Left lobe of liver (tissue), 2 donors: ENCODE measurements at places on chromosomes 4 and X.
A peak's percentile ranks its signal among the peaks of the same experiment; 100 is the strongest.

GRCh38 chr4:113919145-113919544 lies 60.3 kb downstream of the ARSJ start:
- no peak for DNase-seq

DNA sequence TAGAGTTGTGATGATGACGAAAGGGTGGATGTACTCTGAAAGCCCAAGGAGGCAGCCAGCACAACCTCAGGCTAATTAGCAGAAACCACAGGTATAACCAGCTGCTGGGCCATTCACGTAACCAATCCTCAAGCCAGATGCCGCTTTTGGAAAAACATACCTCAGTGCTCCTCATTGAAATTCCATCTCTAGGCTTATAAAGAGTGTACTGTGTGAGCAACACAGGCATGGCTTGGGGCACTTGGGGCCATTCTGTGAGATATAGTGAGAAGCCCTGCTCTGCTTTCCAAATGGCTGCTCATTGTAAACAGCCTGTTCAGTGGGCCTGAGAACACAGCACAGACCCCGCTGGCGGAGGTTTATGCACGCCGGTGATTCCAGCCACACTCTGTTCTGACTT lies 182.1 kb upstream of the HHIP start:
- no peak for DNase-seq

DNA sequence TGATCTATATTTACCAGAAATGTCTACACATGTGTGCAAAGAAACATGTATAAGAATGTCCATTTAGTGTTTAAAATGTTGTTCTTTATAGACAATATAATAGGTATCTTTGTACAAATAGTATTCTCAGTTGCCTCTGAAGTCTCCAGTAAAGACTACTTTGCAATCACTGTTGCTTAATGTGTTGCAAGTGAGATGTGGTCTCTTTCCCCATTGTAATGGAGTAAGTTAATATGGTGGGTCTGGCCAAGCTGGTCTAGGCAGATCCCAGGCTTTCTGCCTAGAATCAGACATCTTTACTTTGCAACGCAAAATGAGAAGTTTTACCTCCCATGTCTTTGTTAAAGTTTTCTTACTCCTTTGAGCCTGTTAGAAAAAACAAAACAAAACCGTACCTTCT lies 144.8 kb downstream of the GABRA3 start:
- no peak for DNase-seq

DNA sequence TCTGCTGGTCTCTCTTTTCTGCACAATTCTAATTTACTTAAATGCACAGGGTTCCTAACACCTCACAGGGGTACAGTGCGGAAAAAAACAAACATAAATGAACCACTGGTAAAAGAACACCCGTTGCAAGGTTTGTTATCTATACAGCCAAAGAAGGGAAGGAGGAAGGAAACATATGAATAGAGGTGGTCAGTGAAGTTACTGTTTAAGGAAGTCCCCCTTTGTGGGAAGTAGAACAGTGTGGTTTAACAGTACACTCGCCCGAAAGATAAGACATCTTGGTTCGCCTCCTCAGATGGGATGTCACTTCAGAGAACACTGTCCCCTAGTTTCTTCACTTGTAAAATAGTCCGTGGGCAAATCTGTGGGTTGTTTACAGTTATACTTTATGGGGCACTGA lies 57.5 kb downstream of the TEC start:
- DNase-seq: no peak

GRCh38 chrX:44945736-44946135 lies 72.7 kb downstream of the KDM6A start:
- DNase-seq: no peak

DNA sequence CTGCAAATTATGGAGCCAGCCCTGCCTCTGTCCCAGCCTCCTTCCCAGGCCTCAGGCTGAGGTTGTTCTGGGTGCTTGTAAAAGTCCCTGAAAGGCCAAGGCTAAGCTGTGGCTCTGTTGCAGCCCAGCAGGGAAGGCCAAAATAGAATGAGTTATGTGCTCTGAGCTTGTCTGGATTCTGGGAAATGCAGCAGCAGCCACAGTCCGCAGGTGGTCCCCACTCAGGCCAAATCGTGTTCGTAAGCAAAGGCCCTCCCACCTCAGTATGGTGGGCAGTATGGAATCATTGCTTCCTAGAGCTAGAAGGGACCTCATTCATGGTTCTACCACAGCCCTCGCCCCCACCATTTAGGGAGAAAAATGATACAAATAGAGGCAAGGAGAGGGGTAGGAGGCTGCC lies 4.7 kb upstream of the TCEAL1 start:
- DNase-seq: no peak

- peak; percentile 73 for DNase-seq
These were observed 10.1 kb upstream of the ADH1A start for GRCh38 chr4:99300934-99301333.

- DNase-seq: no peak
These were observed 114.3 kb downstream of the GABRB1 start for GRCh38 chr4:47145630-47146029.

GRCh38 chr4:140088323-140088967 lies 65.5 kb downstream of the MAML3 start:
- DNase-seq: no peak

GRCh38 chrX:2547736-2548135 lies 47.0 kb upstream of the DHRSX start:
- no peak for DNase-seq

DNA sequence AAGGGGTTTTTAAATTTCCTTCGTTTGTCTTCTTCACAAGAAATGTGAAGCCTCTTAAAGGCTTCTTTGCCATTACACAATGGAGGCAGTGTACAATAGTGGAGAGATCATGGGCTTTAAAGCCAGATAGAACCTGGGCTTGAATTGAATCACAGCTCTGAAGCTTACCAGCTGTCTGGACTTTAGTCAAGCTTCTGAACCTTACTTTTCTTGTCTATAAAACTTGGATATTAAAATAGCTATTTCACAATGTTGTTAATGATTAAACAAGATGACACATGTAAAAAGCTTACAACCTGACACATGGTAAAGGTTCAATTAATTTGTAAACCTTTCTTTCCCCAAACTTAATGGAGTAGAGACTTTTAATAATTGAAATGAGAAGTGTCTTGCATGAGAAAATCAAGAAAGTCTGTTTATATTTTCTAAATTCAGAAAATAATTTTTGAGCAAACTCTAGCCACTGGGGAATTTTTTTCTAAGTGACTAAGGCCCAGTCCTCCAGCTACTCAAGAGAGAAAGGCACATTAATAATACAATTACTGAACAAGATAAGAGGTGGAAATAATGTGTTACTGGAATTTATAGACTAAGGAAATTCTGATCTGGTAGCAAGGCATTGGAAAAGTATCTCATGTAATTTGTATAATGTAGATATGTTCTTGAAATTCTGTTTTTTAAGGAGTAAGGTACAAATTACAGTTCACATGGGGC lies 21.7 kb upstream of the TBC1D8B start:
- no peak for DNase-seq

DNA sequence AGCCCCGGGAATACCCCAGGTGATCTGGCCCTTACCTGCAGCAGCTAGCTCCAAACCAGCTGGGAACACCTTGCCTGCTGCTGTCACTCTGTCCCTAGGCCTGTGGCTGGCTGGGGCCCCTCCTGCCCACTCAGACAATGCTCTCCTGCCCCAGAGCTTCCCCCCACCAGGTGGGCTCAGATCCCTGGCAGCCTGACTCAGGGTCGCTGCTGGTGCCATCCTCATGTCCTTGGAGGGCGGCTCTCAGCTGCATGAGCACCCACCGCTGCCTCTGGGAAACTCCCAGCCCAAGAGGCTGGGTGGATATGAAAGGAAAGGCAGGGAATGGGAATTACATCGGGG lies 15.8 kb downstream of the C4orf50 start:
- no peak for DNase-seq

GRCh38 chr4:89860971-89861370 lies 24.0 kb upstream of the SNCA start:
- no peak for DNase-seq

- no peak for DNase-seq
These were observed 524 bp downstream of the RAB33A start for GRCh38 chrX:130172127-130172845.
